Cardiac septum (tissue), 1 donor: ENCODE measurements at places on chromosomes 2 and 18.

- no peak for DNase-seq
Measured at GRCh38 chr2:172739661-172740266, 4.1 kb downstream of the RAPGEF4 start.

DNA sequence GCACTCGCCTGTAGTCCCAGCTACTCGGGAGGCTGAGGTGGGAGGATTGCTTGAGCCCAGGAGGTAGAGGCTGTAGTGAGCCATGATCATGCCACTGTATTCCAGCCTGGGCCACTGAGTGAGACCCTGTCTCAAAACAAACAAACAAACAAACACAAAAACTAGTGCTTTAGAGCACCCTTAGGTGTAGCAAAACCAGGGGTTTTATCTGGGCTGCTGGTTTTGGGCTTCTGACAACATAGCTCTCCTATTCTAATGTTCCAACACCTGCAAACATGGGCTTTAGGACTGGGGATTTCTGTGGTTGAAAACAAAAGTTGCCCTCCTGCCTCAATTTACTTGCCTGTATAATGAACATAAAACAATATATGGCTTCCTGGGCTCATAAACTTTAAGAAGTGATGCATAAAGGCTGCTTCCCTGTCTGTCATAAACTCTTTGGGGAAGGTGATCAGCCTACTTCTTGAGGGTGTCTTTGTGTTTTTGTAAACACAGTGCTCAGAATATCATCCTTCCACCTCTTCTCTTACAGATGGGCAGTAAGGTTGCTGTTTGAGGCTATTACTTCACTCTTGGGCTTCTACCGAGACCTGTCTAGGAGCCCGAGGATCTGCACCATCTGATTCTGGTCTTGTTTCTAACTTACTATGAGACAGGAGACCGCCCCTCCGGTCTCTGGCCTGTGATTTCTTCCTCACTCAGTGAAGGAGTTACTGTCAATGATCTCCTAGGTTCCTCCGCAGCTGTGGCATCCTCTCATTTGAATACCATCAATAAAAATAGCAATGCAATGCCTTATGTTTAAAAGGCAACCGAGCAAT is 246.5 kb downstream of the MYCN start:
- no peak for DNase-seq

- no peak for DNase-seq
Measured at GRCh38 chr2:238852206-238852869, 4.5 kb downstream of the TWIST2 start.

DNA sequence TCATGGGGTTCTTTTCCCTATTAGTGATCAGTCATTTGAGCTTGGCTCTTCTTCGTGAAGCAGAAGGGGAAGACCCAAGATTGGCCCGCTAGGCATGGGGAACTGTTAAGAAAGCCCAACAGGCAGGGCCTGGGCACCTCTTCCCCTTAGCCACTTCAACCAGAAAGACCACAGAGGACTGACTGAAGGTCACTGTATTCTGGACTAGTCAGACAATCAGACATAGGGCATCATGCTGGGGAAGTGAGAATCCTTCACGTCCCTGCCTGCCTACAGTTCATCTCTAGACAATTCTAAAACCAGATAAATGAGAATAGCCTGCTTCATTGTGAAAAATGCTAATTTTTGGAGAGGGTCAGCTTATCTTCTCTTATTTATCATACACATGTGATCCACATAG is 28.1 kb downstream of the FAP start:
- no peak for DNase-seq

DNA sequence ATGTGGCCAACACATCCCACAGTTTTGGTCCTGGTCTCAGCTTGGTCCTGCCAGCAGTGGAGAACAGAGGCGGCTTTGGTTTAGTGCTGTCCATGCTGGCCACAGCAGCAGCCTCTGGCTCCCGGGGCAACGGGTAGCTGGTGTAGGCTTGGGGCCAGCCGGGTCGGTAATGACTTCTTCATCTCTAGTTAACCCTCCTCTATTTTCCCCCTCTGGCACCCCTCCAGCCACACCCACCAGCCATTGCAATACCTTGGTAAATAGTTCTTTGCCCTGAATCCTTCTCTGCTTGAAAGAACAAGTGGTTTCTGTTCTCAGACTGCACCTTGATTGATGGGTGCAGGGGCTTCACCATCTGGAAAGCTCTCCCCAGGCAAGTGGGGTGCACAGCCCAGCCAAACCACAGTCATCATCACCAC is 31.7 kb upstream of the ZNF396 start:
- no peak for DNase-seq

DNA sequence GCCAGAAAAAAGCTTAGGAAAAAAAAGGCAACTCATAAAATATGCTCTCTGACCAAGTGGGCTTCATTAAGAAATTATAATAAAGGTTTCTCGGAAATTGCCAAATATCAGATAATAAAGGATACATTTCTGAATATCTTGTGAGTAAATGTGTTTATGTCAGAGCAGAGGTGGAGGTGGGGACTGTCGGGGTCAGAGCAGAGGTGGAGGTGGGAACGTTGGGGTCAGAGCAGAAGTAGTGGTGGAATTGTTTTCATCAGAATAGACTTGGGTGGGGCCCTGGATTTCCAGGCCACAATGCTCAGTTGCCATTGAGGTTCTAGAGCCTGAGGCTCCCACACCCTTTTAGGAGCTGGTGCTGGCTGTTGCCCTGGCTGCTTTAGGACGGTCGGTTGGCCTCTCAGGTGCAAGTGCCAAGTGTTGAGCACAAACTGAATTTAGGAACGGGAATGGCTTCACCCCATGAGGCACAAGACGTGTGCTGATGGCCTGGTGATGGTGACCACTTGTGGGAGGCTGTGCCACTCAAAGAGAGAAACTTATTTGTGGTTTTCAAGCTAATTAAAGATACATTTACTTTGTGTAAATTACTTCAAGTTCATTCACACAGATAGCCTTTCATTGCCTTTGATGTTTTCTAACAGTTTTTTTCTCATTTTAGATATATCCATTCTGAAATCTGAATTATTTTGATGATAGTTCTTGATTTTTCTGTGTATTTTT is 131.5 kb downstream of the ATP9B start:
- DNase-seq = no peak
